NCI-H2029 (cell line): ENCODE measurements at places on chromosomes 6 and 20.
A peak's percentile ranks its signal among the peaks of the same experiment; 100 is the strongest.

DNA sequence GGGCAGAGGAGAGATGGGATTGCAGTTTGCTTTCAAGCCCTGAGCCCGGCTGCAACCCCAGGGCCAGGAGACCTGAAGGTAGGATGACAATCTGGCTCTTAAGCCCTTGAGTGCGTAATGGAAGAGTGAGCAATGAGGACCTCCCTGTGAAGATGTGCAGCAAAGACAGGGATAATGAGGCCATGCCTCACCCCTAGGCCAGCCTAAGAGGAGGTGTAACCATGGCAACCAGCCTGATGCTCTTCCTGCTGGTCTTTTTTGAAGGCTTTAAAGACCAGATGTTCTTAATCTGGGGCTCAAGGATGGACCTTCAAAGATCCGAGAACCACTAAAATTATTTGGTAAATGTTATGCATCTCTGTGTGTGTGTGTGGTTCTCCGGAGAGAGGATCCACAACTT lies 8.2 kb downstream of the ARHGAP40 start:
- no peak for DNase-seq

DNA sequence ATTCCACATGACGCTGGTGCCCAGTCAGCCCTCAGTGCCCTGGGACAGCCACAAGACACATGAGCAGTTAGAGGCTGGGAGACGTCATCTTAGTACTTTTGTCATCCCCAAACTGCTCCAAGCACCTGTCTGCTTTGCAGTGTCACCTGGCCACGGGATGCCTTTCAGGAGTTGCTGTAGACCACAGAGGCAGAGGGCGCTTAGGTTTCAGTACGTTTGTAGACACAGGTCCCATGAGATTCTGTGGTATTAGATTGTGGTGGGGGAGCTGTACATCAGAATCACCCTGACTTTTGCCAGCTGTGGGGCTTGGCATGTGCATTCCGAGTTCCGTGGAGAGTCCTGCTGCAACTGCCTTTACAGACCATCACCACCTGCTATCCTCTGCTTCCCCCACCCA lies 16.7 kb downstream of the MAVS start:
- no peak for DNase-seq

- DNase-seq, result no peak
Observed at GRCh38 chr20:24983896-24984295, 8.7 kb downstream of the APMAP start.

- DNase-seq, result no peak
Observed at GRCh38 chr6:170448751-170449630, 104.1 kb downstream of the PSMB1 start.

DNA sequence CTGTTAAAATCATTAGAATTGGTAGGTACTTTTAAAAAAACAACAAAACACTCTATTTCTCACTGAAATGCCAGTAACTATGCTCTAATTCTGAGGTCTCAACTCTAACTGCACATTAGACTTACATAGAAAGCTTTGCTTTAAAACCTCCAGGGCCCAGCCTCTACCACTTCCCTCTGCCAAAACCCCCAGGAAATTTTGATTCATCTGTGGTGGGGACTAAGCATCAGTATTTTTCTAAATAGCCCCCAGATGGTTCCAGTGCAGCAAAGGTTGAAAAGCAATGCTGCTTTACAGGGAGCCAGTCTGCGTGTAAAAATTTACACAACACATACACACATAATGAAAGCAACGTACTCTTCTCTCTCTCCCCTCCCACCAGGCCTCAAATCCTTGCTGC lies 3.8 kb downstream of the TBC1D32 start:
- DNase-seq, result no peak

DNA sequence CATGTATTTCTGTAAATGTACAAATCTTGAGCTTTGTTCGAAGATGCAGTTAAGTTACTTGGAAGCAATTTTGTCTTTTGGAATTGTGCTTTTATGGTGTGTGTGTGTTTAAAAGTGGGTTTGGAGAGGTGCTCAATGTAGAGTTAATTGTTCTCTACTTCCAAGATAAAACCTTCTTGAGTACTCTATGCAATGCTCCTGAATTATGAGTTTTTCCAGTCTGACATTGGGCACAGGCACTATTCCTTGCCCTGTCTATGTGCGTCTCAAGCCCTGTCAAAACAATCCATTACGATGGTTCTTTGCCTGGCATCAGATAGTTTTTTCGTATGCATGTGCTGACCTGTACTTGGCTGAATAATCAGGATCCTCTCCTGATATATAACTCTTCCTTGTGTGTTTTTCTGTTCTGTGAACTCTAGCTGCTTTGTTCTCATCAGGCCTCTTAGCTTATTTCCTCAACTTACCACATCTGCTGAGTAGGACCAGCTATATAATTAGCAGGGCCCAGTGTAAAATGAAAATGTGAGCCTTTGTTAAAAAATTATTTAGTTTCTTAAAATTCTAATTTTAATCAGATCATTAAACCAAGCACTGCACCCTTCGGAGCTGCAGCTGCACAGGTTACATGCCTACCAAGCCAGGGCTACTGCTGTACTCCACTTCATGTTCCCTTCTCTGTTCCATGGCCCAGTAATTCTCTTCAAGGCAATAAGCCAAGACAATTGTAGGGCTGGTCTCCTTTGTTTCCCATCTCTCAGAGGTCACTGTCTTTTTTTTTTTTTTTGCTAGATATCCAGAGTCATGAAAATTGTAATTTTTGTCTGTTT lies 160.1 kb downstream of the ZFAND3 start:
- peak; percentile 69 for DNase-seq

- no peak for DNase-seq
Observed at GRCh38 chr6:32175322-32175710, 568 bp downstream of the AGPAT1 start.

GRCh38 chr6:68192988-68193387 lies 442.1 kb upstream of the ADGRB3 start:
- DNase-seq, result no peak
